ENCODE measurements at places on chromosomes 6 and 20.

DNA sequence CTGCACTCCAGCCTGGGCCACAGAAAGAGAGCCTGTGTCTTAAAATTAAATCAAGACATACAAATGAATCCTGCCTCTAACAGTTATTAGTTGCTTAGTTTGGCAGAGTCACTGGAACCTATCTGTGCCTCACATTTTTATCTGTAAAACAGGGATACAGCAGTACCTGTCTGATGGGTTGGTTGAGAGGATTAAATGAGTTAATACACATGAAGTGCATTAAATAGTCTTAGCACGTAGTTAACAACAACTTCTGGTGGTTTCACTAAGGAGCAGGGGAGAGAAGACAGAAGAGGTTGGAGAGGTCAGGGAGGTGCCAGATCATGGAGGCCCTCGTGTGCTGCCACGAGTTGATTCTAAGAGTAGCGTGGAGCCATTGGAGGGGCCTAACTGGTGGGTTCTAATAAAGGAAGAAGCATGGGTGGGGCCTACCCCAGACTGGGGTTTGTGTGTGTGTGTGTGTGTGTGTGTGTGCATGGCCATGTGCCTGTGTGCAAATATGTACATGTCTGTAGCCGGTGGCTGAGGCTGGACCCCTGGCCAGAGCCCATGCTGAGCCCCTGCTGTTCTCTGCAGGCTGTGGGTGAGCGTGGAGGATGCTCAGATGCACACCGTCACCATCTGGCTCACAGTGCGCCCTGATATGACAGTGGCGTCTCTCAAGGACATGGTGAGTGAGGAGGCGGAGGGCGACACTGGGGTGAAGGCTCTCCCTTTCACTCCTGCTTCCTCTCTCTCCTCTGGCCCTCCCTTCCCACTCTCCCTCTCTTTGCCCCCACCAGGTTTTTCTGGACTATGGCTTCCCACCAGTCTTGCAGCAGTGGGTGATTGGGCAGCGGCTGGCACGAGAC is 9.1 kb downstream of the RBCK1 start:
- no peak for DNase-seq

GRCh38 chr6:167475947-167476346 is 151.1 kb downstream of the TTLL2 start:
- no peak for DNase-seq

- DNase-seq, result no peak
Observed at GRCh38 chr6:15512126-15512525, 150.7 kb downstream of the DTNBP1 start.

DNA sequence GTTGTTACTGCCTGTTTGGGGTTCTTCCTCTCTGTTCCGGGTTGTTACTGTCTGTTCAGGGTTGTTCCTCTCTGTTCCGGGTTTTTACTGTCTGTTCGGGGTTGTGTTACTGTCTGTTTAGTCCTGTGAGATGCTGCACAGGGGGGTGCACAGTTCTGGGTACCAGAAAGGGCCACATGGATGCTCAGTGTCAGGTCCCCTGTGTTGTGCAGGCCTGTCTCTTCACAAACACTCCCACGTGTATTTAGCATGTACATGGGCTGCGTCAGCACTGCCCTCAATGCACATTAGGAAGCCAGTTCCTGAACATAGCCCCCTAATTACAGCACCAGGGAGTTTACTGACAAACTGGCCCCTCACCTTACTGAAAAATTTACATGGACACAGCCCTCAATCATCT is 118.5 kb downstream of the DLL1 start:
- no peak for DNase-seq

- DNase-seq, result no peak
Observed at GRCh38 chr20:58666702-58667101, 15.6 kb downstream of the STX16 start.

DNA sequence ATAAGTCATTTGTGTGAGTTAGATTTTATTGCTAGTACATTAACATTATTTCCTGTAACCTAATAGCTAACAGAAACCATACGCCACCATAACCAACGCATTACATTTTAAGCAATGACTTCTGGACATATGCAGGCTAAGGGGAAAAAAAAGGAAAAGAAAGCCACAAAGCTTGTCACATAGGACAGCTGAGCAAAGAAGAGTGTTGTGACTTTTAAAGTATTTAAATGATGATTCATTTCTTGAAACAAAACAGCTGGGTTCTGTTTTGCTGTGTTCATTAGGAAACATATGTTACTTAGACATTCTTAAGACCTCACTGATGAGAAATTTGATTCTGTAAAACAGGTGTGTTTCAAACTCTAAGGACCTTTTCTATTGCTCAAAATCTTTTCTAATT is 171.4 kb downstream of the COL9A1 start:
- no peak for DNase-seq

GRCh38 chr20:58054082-58054779 is 174.2 kb downstream of the ANKRD60 start:
- no peak for DNase-seq
